ENCODE measurements at places on chromosomes 6 and 20.

- no peak for DNase-seq
Observed at GRCh38 chr20:10402938-10403608, 30.9 kb downstream of the MKKS start.

GRCh38 chr6:12751694-12752325 is 35.2 kb downstream of the PHACTR1 start:
- DNase-seq: no peak

DNA sequence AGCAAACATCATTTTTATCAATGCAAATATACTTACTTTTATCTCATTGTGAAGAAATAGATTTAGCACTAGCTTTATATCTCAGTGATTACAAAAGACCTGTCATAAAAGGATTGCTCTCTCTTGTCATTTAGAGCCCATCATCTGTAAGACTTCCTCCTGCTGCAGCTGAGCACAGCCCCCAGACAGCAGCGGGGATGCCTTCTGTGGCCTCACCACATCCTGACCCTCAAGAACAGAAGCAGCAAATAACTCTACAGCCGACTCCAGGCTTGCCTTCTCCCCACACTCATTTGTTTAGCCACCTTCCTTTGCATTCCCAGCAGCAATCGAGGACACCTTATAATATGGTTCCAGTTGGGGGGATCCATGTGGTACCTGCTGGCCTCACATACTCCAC is 127.0 kb upstream of the EDN1 start:
- DNase-seq: no peak

GRCh38 chr6:166684170-166684569 is 57.1 kb upstream of the RPS6KA2 start:
- no peak for DNase-seq

DNA sequence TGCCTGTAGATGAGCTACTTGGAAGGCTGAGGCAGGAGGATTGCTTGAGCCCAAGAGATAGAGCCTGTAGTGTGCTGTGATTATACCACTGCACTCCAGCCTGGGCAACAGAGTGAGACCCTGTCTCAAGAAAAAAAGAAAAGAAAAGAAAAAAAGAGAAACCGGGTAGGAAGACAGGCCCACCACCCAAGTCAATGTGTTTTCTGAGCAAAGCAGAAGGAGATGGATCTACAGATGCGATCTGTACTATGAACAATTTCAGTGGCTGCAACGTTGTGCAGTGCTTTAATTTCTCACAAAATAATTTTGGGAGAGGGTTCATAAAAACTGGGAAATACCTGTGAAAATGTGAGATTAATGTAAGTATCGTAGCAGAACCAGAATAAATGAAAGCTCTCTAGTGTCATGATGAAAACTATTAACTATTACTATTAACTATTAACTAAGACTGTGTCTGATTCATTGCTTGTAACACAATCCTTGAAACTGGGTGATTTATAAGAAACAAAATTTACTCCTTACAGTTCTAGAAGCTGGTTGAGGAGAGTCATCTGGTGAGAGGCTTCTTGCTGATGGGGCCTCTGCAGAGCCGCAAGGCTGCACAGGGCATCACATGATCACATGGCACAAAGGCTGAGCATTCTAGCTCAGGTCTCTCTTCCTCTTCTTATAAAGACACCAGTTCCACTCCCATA is 233.1 kb upstream of the ZNF217 start:
- DNase-seq: no peak

DNA sequence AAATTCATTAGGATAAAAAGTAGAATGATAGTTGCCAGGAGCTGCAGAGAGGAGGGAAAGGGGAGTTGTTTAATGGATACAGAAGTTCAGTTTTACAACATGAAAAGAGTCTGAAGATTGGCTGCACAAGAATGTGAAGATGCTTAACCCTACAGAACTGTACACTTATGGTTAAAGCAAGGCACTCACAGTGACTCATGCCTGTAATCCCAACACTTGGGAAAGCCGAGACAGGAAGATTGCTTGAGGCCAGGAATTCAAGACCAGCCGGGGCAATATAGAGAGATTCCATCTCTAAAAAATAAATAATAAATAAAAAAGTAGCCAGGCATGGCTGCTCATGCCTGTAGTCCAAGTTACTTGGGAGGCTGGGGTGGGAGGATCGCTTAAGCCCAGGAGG is 174.0 kb downstream of the TASP1 start:
- no peak for DNase-seq

- DNase-seq: no peak
Observed at GRCh38 chr20:23832775-23833513, 6.4 kb upstream of the CST2 start.

DNA sequence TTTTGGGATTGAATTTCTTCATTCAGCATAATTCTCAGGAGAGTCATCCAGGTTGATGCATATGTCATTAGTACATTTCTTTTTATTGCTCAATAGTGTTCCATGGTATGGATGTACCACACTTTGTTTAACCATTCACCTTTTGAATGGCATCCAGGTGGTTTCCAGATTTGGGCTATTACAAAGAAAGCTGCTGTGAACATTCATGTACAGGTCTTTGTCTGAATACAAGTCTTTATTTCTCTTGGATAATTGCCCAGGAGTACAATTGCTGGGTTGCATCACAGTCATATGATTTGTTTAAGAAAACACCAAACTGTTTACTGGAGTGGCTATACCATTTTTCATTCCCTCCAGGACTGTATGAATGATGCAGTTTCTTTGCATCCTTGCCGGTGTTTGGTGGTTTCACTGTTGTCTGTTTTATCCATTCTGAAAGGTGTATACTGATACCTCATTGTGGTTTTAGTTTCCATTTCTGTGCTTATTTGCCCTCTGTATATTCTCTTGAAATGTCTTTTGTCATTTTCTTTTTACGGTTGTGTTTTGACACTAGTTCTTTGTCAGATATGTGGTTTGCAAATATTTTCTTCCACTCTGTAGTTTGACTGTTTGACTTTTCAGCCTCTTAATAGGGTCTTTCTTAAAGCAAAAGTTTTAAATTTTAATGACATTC is 8.8 kb downstream of the CDKAL1 start:
- no peak for DNase-seq

DNA sequence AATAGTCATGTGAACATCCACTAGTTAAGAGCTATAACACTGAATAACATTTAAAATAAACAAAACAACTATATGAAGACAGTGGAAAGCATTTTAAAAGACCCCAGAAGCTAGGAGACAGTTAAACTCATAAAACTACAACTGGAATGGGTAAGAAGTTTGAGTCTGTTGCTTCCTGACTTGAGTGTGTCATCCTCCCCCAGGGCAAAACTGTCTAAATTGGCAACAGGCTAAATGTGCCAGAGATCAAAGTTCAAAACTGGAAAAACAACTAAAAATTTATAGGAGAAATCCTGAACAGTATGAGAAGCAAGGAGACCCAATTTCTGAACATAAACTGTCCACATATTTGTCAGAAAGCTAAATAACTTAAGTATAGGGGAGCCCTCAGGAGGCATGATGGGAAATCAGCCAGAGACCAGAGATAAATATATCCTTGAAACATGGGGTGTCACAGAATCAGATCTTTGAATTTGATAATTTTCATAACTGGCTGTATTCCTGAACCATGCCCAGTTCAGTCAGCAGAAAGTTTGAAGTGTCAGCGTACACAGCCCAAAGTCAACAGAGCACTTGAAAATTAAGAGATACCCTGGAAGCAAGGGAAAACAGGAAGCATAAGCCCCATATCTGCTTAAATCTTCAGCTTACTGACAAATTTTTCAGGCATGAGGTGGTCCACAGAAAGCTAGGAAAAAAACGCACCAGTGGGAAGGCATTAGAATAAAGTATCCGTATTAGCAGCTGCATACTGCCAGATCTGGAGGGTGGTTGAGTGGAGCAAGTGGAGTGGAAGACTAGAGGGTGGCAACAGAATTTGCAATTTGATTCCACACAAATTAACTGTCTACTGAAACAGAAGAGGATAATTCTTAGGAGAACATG is 516.1 kb upstream of the MAN1A1 start:
- DNase-seq: no peak

- peak; percentile 52 for DNase-seq
Observed at GRCh38 chr20:16574656-16575355, 1.6 kb upstream of the KIF16B start.

DNA sequence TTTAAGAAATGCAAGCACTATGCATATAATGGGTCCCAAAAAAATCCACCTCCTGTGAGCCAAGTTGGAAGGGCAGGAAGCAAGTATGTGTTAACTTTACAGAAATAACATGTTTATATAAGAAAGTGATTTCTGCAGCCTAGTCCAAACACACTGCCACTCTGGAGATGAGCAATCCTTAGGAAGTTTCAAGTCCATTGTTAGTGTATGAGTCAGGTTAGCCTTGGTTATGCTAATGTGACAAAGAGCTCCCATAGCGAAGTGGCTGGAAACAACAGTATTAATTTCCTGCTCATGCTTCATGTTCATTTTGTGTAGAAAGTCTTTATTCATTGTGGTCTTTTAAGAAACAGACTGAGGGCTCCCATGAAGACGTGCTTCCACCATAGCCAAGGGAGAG is 121.4 kb downstream of the TBXT start:
- DNase-seq: no peak

GRCh38 chr6:36772397-36772796 is 66.8 kb downstream of the CPNE5 start:
- DNase-seq: no peak

- DNase-seq: no peak
Observed at GRCh38 chr20:35502352-35502751, 27.1 kb downstream of the C20orf173 start.

DNA sequence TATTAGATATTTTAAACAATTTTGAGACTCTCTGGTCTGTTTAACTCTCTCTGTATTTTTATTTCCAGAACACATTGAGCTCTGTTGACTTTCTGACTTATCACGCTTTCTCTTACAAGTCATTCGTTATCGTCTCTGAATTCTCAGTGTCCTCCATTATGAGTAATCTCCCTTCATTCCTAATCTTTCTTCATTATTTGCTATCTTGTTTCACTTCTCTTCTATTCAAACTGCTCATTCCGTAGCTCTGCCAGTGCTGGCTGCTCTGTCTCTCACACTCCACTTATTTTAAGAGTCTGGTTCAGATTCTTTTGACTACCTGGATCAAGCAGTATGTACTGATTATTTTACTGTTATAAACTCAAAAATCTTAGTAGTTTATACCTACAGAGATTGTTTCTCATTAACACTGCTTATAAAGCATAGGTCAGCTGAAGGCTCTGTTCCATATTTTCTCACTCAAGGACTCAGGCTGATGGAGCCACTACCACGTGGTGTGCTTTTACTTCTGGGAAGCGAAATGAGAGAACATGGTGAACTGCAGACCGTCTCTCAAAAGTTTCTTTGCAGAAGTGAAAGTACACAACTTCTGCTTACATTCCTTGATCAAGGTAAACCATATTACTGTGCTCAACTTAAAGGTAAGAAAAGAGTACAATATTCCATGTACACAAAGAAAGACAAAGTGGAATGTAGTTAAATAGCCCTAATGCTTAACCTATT is 485.2 kb downstream of the GRIK2 start:
- no peak for DNase-seq

- DNase-seq: no peak
Observed at GRCh38 chr20:44596876-44597275, 14.5 kb downstream of the PKIG start.

GRCh38 chr6:12892151-12892550 is 175.6 kb downstream of the PHACTR1 start:
- DNase-seq: no peak

GRCh38 chr6:18115356-18115755 is 7.1 kb downstream of the NHLRC1 start:
- DNase-seq: no peak

- no peak for DNase-seq
Observed at GRCh38 chr6:108476376-108476775, 84.3 kb upstream of the FOXO3 start.

DNA sequence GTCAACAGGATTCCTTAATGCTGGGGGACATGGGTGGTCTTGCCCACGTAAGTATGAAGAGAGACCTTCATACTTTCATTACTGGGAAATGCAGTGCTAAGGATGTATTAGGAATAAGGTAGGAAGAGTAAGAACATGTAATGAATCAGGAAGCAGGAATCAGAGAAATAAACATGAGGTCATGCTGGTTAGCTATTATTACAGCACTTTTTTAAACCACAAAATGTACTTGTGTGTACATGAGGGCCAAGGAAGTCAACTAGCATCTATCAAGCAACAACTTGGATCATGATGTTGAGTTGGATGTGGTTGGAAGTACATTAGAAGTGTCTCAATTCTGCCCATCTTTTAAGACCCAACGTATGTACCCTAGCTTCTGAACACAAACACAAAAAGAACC is 63.5 kb upstream of the E2F3 start:
- DNase-seq: no peak

GRCh38 chr6:90078513-90079289 is 184.4 kb downstream of the GJA10 start:
- DNase-seq: peak; percentile 56

DNA sequence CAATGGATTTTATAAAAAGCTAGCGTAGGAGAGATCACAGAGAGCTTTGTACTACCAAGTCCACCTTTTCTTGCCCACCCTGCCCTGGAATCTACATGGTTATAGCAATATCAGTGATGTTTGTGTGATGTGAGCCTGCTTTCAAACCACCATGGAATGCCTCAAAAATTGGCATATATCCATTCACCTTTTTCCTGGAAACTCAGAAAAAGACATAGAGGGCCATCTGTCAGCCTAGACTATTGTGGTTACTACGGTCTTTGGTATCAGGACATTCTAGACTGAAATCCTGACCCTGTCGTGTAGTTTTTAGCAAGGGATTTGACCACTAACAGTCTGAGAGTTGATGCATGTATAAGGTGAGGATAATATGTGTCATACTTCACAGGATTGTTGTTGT is 239.6 kb downstream of the GRIK2 start:
- DNase-seq: no peak

DNA sequence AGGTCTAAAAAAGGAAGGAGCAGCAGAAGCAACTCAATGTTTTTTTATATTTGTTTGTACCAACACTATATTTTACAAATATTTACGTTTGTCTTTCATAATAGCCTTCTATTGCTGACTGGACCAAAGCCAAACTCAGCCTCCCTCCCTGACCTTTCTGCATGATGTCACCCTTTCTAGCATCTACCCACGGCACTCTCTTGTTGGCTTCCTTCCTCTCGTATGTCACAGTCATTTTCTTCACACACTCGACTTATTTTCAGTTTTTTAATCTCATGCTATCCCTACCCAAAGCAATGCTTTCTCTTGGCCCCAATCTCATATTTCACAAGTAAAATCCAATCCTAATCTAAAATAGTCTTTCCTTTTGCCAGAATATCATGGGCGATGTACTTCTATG is 16.3 kb upstream of the FAM8A1 start:
- no peak for DNase-seq

- DNase-seq: no peak
Observed at GRCh38 chr6:17001188-17001587, 100.7 kb upstream of the STMND1 start.

- no peak for DNase-seq
Observed at GRCh38 chr6:157259443-157259842, 63.9 kb downstream of the TMEM242 start.

DNA sequence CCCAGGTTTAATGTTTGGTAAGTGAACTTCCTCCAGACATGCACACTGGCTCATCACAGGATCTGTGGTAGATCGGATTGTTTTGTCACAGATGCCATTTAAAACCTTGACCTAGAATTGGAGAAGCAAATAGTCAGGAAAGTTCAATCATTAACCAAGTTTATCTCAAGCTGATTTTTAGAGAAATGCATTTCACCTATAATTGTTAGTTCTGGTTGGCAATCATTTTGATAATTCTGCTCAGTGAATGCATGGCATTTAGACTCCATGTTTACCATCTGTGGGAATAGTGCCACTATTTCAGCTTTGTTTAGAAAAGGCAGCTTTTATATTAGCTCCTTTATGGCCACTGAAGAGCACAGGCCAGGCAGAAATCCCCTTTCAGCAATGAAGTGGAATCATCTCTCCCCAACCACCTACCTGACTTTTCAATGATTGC is 73.9 kb upstream of the IPCEF1 start:
- no peak for DNase-seq
